ENCODE measurements at places on chromosomes 2 and 18.

- DNase-seq: no peak
These were observed 218.3 kb upstream of the SMAD7 start for GRCh38 chr18:49169037-49169521.

GRCh38 chr2:226643946-226644282 is 155.7 kb downstream of the IRS1 start:
- no peak for DNase-seq

GRCh38 chr2:144522897-144523595 is 3.1 kb upstream of the ZEB2 start:
- no peak for DNase-seq

GRCh38 chr2:33673937-33674336 is 74.8 kb upstream of the FAM98A start:
- no peak for DNase-seq

- DNase-seq: peak; percentile 27
These were observed 107.1 kb downstream of the NFATC1 start for GRCh38 chr18:79502782-79503181.

- DNase-seq: peak; percentile 58
These were observed at the start of gene RFX8 for GRCh38 chr2:101474731-101475384. Gene RFX8 (minus strand): TSS chr2:101475112. CDS start chr2:101466848, 8,264 bp downstream.

DNA sequence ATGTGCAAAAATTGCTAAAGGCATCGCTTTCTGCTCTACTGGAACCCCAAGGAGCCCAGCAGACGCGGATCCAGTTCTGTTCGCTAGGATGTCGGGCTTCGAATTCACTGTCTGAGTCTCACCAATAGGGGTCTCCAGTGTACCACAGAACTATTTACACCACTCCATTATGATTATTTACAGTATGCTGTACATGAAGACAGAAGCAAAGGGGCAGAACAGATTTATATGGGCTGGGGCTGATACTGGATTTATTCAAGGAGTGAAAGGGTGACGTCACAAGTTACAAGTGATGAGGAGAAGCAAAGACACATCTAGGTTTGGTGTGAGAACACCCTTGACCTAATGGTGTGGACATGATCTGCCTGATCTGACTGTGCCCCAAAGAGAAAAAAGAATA is 185.3 kb upstream of the ATP5MC3 start:
- DNase-seq: peak; percentile 63

DNA sequence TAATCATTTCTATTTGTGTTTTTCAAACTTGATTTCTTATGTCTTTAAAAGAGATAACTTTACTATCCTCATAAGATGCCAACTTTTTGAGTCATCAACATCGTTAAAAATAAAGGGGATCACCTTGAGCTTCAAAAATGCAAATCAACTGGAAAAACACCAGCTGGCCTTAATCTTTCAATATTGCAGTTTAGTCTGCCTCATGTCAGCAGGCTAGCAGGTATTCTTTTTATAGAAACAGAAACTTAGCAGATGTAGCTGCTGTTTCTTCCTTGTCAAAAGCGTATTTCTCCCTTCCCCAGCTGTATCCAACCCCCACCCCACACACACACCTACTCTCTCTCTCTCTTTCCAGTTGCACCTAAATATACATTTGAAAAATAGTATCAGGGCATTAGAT is 154.1 kb upstream of the ZNF804A start:
- no peak for DNase-seq

GRCh38 chr2:237122214-237122666 is 36.6 kb downstream of the COPS8 start:
- peak; percentile 66 for DNase-seq

DNA sequence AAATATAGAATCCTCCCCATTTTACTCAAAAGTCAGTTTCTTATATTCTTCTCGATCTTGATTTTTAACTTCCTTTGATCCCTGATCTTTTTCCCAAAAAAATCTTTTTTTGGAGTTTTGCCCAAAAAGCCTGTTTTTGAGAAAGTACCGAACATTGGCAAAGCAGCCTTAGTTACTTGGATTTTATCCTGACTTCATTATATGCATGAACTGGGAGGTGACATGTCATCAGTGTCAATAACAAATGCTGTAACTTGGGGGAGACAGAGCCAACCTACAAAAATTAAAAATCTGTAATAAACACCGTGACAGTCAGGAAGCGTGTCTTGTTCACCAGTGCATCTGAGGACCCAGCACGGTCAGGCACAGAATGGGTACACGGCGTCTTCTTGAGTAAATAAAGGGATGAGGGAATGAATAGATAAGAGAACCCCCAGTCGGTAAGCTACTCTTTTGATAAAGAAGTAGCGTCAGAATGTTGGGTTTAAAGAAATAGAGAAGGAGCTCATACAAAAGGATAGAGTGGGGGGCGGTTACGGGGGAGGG is 24.9 kb downstream of the TRAPPC12 start:
- DNase-seq: no peak

GRCh38 chr2:17107871-17108270 is 410.4 kb downstream of the RAD51AP2 start:
- no peak for DNase-seq

GRCh38 chr18:79896738-79897137 is 54.7 kb downstream of the SLC66A2 start:
- DNase-seq: no peak

DNA sequence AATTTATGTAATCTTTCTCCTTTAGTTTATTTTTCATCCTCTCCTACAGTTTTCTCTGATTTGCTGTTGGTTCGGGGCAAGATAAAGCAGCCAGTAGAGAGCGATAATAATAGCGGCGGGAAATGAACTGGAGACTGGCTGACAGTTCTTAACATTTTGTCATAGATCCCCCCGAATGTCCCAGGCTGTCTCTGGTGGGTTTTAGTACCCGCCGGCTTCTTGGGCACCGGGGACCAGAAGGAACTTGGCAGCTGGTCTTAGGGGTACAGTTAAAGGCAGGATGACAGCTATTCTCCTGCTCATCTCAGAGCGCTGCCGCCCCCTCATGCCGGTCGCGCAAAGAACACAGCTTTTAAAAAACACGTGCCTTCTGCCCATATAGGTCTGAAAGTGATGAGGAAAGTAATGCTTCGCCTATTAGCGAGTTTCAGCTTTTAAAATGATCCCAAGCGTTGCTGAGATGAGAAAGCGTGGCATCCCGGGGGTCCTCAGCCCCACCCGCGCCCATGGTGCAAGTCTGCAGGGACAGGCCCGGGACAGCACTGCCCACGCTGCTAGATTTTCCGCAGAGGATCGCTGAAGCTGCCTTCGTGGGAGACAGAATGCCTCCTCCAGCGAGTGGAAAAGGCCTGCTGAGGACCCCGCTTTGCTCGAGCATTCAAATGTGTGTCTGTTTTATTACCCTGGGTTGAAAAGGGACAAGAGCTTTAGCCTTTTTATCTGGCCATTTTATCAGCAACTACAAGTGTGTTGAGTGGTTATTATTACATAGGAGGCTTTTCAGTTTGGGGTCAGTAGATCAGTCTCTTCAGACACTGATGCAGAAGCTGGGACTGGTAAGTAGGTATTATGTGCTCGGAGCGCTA is 3.8 kb downstream of the ONECUT2 start:
- DNase-seq: no peak

DNA sequence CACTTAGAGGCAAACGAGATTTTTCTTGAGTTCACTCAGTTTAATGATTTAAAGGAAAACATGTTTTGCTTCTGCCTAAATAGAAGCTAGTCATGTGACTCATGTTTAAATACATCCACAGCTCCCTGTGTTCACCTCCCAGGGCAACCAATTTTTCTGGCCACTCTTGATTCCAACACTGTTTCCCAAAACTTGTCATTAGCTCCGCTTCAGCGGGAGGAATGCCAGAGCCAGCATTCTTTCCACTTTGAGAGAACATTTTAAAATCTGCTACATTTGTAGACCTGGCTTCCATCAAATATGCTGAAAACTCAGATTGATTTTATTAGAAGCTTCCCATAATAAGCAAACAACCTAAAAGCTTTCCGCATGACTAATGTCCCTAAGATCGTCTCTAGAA is 2.8 kb upstream of the CYS1 start:
- peak; percentile 56 for DNase-seq

- no peak for DNase-seq
These were observed 72.3 kb downstream of the INHBB start for GRCh38 chr2:120418174-120418787.

DNA sequence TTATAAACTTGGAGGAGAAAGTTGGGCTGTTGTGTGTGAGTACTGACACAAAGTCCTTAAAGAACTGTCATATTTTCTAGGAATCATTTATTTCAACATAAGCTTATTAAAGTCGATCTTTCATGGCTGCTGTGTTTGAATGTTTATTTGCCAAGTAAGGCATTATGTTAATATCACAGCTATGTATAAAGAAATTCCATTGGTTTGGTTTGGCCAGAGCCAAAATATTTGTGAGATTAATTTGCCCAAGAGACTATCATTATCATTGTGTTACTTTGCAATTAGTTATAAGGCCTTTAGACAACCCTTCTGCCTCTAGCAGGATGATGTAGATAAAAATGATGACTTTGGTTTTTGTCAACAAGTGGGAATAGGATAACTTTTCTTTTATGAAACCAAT is 240.6 kb upstream of the NT5C1B start:
- DNase-seq: no peak

DNA sequence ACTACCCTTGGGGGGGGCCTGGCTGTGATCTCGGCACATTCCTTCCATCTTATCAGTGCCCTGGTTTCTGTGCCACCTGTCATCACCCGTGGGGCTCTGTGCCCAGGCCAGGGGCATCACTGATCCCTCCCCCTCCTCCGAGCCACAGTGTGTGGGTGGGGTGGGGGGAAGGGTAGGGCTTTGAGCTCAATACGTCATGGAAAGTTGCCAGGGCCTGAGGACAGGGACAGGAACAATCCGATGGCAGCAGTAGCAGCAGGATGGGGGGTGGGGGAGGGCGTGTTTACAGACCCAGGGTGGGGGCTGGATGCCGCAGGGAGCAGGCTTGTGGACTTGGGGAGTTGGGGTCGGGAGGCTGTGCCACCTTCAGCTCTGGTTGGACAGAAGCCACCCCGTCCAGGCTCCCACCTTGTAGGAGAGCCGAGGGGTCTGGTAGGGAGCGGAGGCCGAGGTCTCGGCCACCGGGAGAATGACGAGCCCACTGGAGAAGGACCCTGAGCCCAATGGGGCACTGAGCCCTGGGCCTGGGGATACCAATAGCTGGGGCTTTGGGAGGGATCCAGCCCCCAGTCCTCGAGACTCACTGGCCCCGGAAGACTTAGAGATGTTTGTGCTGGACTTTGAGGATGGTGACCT is 3.5 kb downstream of the SLC4A3 start:
- DNase-seq: peak; percentile 38

GRCh38 chr2:237931205-237931721 is 35.6 kb upstream of the UBE2F start:
- DNase-seq: no peak

DNA sequence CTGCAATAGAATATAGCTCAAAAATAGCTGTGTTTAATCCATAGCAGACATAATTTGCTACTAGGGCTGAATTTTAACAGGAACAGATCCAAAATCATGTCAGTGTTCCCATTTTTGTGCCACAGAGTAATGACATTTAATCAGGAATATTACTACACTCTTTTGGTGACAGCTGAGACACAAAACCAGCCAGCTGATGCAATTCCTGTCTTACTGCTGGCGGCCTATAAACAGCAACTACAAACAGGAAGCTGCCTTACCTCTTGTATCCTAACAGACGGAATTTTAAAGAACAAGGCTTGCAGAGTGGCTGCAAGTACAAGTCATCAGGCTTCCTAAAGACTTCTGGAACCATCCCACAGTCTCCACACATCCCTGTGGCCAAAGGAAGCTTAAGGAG is 218.1 kb downstream of the ZNF521 start:
- no peak for DNase-seq

- DNase-seq: no peak
These were observed 574.8 kb downstream of the KCNJ3 start for GRCh38 chr2:155273323-155273722.

Measured in right forelimb (tissue), 1 donor.